ENCODE measurements at places on chromosomes 16 and 17.

DNA sequence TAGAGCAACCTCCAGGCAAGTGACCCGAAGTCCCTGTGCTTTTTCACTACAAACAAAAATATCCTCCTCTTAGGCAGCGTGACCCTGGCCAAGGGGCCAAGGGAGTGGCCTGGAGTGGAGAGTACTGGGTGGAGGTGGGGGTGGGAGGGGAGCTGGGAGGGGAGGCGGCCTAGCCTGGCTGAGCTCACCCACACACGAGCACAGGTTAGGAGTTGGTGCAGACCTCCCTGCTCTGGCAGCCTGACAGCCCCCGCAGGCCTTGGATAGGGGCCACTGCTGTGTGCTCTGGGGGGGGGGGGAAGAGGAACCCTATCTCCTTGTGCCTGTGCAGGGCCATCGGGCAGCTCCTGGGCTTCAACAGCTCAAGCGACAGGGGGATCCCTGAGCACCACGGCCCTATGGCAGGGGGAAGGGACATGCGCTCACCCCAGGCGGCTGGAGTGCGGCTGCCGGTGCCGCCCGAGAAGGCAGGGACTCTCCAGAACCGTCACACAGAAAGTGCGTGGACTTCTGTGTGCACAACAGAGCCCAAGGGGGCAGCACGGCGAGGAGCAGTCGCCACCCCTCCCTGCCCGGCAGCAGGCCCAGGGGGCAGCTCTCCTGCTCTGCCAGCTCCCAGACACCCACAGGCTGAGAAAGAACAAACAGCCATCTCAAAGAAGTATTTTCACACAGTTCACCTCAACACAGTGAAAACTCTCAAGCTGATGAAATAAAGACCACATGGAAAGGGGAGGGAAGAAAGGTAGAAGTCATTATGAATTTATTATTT is 13.3 kb downstream of the SLC16A3 start:
- DNase-seq, result no peak

DNA sequence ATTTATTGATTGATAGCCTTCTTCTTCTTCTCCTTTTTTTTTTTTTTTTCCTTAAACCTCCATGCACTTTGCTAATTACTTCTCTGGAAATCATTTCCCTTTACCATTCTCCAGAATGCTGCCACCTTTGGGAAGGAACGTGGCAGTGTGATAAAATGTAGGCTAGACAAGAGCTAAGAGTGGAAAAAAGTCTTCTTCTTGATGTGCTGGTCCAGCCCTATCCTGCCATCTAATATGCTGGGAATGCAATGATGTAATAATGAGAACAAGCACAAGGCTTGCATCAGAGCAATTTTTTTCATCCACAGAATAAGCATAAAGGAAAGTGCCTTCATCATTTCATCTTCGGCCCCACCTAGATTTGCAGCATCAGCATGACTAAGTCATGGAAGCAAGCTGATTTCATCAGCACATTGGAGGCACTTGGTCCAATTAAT is 128.7 kb upstream of the ZFHX3 start:
- DNase-seq, result no peak

DNA sequence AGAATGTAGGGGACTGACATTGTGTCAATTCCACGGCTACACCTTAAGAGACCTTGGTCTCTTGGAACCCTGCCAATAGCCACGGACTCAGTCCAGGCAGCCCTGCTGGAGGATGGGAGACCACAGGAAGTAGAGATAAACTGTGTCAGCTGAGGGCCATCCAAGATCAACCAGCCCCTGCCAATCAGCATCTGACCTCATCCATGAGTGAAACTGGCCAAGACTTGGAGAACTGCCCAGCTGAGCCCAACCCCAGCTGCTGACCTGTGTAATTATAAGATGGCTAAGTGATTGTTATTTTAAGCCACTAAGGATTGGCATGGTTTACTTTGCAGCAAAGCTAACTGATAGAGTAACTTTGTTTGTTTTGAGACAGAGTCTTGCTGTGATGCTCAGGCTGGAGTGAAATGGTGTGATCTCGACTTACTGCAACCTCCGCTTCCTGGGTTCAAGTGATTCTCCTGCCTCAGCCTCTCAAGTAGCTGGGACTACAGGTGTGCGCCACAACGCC is 13.3 kb upstream of the YWHAE start:
- DNase-seq, result no peak

DNA sequence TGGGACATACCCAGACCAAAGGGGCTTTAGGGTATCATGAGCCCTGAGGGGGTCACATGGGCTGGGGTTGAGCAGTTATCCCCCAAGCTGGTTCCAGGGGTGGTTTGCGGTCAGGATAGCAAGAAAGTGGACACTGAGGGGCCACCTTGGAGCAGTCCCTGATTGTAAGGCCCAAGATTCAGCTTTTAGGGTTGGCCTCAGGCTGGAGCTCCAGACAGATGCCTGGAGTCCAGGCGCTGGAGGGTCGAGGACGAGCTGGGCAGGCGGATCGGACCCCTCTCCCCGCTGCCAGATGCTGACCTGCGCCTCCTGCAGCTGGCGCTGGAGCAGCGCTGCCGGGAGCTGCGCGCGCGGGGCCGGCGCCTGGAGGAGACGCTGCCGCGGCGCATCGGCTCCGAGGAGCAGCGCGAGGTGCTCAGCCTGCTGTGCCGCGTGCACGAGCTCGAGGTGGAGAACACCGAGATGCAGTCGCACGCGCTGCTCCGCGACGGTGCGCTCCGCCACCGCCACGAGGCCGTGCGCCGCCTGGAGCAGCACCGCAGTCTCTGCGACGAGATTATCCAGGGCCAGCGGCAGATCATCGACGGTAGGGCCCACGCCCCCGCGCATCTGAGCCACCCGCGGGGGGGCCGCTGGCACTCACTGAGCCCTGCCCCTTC is 10.0 kb downstream of the BTBD17 start:
- DNase-seq, result no peak

- DNase-seq, result no peak
These were observed 2.0 kb downstream of the DNAI2 start for GRCh38 chr17:74276051-74276476.

DNA sequence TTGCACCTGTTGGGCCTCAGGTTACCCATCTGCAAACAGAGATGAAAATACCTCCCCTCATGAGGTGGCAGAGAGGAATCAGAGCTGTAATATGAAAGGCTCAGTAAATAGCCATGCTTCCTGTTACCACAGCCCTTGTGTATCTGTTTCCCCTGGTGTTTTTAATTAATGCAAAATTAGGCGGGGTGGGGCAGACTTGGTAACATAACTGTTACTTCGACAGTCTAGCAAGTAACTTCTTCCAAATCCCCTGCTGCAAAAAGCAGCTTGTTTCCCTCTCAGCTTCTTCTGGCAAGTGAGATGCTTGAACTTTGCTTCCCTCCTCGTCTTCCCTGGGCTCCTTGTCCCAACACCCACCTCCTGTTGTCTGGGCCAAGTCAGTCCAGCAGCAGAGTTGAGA is 381.5 kb downstream of the CPPED1 start:
- DNase-seq, result no peak

DNA sequence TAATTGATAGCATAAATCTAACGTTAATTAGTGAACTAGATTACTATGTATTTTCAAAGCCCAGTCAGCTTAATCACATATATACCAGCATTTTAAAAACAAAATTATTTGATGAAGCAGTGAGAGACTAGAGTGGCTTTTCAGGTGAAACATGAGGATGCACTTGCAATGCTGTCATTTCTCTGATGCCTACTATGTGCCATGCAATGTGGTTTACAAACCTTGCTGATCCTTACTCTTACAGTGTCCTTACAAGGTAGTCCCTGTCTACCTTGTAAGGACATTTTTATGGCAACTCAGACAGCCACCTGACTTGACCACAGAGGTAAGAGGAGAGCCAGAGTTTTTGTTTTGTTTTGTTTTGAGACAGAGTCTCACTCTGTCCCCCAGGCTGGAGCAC is 42.7 kb downstream of the CYB5B start:
- no peak for DNase-seq

GRCh38 chr17:81807839-81808238 is 3.9 kb downstream of the GCGR start:
- DNase-seq, result no peak

GRCh38 chr17:74554909-74555308 is 9.0 kb upstream of the CD300C start:
- DNase-seq, result no peak

GRCh38 chr16:2856061-2856670 is 1.8 kb downstream of the PRSS22 start:
- no peak for DNase-seq

DNA sequence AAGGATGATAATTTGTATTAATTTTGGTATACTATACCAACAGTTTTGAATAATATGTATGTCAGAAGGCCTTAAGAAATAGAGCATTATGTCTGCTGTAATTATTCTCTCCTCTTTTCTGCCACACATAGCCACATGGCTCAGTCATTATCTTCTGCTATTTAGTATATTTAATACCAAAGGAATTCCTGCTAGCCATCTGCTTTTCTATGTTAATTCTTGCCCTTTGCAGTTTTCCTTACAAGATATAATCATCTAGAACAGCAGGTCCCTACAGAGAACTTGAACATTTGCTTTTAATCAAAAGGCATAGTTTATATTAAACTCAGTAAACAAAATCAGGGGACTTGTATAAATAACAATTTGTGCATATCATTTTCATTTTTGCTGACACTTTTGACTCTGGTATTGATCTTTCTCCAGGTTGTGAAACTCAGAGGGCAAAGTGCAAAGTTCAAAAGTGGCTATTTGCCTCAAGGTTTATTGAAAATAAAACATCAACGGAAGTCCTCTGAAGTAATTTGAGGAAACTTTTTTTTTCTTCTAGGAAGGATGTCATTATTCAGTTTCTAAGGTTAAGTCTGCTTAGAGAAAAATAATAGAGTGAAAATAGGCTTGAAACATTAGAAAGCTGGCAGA is 702.0 kb downstream of the KCNJ2 start:
- no peak for DNase-seq

DNA sequence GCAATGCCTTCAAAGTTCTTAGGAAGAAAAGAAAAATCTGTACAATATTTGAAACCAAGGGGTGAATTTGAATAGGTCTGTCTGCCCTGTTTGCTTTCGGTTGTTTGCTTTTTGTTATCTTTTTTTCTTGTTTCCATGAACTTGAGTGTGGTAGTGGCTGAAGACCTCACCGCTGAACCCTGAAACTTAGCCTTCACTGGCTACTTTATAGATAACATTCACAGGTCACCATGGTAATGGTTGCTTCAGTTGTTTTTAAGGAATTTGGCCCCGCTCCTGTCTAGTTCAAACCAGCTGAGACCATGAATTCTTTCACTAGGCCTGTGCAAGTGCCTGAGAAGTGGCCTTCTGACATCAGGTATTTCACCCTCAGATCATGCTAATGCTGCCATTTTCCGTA is 137.0 kb upstream of the PMFBP1 start:
- no peak for DNase-seq

- DNase-seq, result no peak
These were observed 5.0 kb downstream of the ATP5PD start for GRCh38 chr17:75041656-75042280.

GRCh38 chr16:66720766-66721165 is 24.2 kb upstream of the CMTM4 start:
- no peak for DNase-seq
